ENCODE measurements at places on chromosomes 7 and 10.

DNA sequence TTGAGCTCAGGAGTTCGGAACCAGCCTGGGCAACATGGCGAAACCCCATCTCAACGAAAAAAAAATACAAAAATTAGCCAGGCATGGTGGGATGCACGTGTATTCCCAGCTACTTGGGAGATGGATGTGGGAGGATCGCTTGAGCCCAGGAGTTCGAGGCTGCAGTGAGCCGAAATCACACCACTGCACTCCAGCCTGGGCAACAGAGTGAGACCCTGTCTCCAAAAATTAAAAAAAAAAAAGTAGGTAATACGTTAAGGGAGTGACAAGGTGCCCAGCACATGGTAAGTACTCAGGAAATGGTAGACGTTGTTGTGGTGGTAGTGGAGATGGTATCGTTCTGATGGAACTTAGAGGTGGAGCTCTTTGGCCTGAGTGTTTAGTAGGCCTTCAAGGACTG, 41.0 kb upstream of the XPNPEP1 start:
- no peak overlapping the region for H3K4me3 ChIP-seq
- H3K4me1 ChIP-seq, result peaks cover 19% of the 10 kb centered on the region
- no peak for DNase-seq
- no peak overlapping the region for H3K27ac ChIP-seq
- H3K36me3 ChIP-seq, result no peaks in the 10 kb centered on the region

DNA sequence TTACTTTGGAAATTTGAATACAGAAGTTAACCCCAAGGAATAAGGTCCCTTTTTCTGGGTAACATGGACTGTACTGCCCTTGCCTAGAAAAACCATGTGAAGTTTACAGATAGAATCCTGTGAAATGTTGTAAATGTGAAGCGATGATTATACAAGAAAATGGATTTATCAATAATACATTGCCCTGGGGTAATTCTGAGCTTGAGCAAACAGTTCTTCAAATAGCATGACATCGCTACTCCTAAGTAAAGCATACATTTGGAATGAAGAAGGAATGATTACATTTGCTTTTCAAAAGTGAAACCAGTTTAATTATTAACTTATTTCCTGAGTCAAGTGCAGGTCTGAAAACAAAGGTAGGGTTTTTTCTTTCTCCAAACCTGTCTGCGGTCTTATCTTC, 43.3 kb upstream of the FZD8 start:
- peak overlapping the region; percentile 12 for H3K4me3 ChIP-seq
- H3K27ac ChIP-seq, result peak overlapping the region; percentile 27
- no peaks in the 10 kb centered on the region for H3K4me1 ChIP-seq
- no peaks in the 10 kb centered on the region for H3K27me3 ChIP-seq
- no peaks in the 10 kb centered on the region for H3K36me3 ChIP-seq
- DNase-seq, result no peak

DNA sequence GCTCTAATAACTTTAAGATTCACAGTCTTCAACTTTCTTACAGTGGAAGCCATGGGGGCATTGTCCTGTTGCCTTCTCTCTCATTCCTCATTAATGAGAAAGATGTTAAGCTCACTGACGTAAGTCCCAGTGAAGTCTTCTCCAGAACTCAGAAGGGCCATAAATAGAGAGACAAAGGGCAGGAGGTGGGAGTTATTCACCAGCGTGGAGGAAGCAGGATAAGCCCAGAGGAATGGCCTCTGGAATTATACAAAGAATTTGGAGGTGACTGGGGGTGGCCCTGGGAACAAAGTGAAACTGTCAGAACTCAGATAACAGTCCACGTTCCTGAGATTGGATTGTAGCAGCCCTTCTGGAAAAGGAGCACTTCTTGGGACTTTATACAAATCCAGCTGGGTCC, 52.4 kb downstream of the SORBS1 start:
- peaks cover 31% of the 10 kb centered on the region for H3K4me1 ChIP-seq
- DNase-seq, result no peak
- no peak overlapping the region for H3K4me3 ChIP-seq
- no peaks in the 10 kb centered on the region for H3K27me3 ChIP-seq
- peak overlapping the region; percentile 24 for H3K27ac ChIP-seq
- no peaks in the 10 kb centered on the region for H3K36me3 ChIP-seq

DNA sequence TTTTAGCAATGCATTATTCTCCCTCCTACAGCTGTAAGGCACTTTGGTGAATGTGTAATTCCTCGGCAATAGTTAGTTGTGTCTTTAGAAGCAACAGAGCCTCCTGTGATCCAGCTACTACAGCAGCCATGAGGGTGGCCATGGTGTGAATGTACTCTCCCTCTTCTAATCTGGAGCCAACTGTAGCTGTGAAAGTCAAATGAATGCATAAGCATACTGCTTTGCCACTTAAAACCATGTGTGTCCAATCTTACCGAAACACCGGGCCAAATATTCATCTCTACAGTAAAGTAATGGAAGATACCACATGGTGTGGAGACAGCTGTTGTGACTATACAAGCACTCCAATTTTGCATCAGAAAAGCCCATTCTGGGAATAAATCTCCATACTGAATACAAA, 195.0 kb downstream of the DNAJC1 start:
- H3K27me3 ChIP-seq, result no peaks in the 10 kb centered on the region
- no peak overlapping the region for H3K27ac ChIP-seq

GRCh38 chr7:27162561-27163287, 2.6 kb downstream of the HOXA9 start:
- H3K4me3 ChIP-seq, result no peak overlapping the region
- H3K36me3 ChIP-seq, result no peaks in the 10 kb centered on the region
- H3K27ac ChIP-seq, result no peak overlapping the region
- H3K27me3 ChIP-seq, result peaks cover 55% of the 10 kb centered on the region

GRCh38 chr10:119166564-119166963, 1.1 kb upstream of the SFXN4 start:
- peak overlapping the region; percentile 91 for H3K27ac ChIP-seq
- peaks cover 11% of the 10 kb centered on the region for H3K36me3 ChIP-seq
- no peak overlapping the region for H3K4me3 ChIP-seq
- no peak for DNase-seq
- peaks cover 18% of the 10 kb centered on the region for H3K4me1 ChIP-seq

DNA sequence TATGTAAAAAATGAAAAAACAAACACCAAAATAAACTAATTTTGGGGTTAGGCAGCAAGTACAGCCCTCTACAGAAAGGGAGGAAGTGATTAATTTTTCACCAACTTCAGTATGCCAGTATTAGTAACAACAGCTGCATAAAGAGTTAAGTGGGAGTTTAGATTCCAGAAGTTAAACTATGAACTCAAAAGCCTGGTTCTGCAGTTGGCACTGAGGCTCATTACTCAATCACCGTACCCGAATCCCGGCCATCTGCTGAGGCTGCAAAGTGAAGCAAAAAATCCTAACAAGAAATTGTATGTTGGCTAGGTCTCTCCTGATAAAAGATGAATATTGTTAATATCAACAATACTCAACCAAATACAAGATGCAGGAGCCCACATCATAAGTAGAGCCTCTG, 4.0 kb downstream of the NUDT5 start:
- H3K27ac ChIP-seq, result no peak overlapping the region
- DNase-seq, result no peak
- H3K4me3 ChIP-seq, result no peak overlapping the region
- H3K36me3 ChIP-seq, result no peaks in the 10 kb centered on the region
- no peaks in the 10 kb centered on the region for H3K27me3 ChIP-seq

- no peaks in the 10 kb centered on the region for H3K36me3 ChIP-seq
- no peak for DNase-seq
- peak overlapping the region; percentile 96 for H3K4me3 ChIP-seq
- H3K27ac ChIP-seq, result peak overlapping the region; percentile 90
- H3K4me1 ChIP-seq, result peaks cover 44% of the 10 kb centered on the region
- no peaks in the 10 kb centered on the region for H3K27me3 ChIP-seq
These were observed 664 bp upstream of the HPS6 start for GRCh38 chr10:102064503-102064867.

- no peaks in the 10 kb centered on the region for H3K27me3 ChIP-seq
- H3K27ac ChIP-seq, result no peak overlapping the region
- no peaks in the 10 kb centered on the region for H3K36me3 ChIP-seq
- peaks cover 7% of the 10 kb centered on the region for H3K4me1 ChIP-seq
These were observed 53.1 kb downstream of the SHOC2 start for GRCh38 chr10:110972231-110973134.

- H3K4me3 ChIP-seq, result no peak overlapping the region
- H3K27me3 ChIP-seq, result no peaks in the 10 kb centered on the region
- no peak overlapping the region for H3K27ac ChIP-seq
These were observed 112.6 kb downstream of the PRKAG2 start for GRCh38 chr7:151764056-151764920.

DNA sequence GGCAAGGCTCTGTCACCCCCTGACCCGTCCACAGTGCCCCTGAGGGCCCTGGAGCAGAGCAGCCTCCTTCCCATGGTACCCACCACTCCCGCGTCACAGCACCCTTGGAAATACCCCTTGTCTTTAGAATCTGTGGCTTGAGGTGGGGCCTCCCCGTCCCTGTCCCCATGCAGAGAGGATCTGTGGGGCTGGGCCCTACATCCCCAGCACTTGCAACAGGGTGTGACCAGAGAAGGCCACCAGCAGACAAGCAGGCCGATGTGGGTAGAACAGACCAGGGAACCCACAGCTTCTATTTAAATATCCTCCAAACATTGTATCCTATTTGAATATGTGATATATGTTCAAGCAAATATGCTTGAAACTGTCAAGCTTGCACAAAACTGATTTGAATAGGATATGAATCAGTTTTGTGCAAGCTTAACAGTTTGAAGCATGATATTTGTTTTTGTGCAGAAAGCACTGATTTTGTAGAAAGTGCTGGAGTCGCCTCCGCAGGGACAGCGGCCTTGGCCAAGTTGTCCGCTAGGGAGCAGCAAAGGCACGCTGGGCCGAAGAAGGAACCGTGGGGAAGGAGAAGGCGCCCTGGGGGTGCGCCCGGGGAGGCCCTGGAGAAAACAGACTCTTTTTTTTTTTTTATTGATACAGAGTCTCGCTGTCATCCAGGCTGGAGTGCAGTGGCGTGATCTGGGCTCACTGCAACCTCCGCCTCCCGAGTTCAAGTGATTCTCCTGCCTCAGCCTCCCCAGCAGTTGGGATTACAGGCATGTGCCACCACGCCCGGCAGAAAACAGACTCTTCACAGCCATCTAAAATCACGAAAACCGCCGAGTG, 2.2 kb downstream of the CFAP46 start:
- H3K4me3 ChIP-seq, result no peak overlapping the region
- H3K27ac ChIP-seq, result no peak overlapping the region
- H3K36me3 ChIP-seq, result no peaks in the 10 kb centered on the region

DNA sequence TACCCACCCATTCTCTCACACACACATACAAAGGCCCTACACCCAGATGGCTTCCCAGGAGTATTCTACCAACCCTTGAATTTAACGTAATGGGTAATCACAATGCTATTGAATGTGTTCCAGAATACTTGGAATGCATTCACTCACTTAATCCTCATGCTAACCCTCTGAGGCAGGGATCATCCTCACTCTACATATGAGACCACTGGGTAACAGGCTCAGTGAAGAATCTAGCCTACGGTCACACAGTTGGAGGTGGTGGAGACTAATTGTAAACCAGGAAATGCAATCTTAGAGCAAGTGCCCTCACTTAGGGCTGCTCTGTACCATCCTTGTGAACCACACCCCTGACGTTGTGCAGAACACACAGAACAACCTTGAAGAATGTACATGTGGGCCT, 87.5 kb downstream of the PPP1R3C start:
- no peak overlapping the region for H3K27ac ChIP-seq
- H3K4me3 ChIP-seq, result no peak overlapping the region
- H3K27me3 ChIP-seq, result no peaks in the 10 kb centered on the region

DNA sequence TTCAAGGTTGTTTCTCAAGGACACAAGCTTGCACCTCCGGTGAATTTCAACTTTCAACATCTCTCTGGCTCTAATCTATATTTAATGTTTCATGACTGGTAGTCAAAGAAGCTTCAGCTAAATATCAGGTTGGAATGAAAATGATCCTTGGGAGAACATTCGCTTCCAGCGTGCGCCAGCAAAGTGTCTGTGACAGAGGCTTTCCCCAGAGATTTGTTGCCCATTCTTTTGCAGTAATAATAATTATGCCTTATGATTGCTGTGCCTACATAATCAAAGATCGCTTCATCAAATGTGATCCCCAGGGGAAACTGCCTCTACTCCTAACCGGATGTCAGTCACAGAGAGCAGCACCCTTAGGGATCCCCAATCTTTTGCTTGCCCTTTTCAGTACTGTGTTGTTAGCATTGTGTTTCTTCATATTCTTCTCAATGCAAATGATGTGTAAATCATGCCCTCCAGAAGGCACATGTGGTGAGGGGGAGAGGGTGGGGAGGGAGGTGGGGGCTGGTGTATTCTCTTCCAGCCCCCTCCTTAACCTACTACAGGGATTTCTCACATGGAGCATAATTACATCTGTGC, 30.5 kb downstream of the FZD1 start:
- no peak for DNase-seq
- no peak overlapping the region for H3K27ac ChIP-seq
- H3K4me1 ChIP-seq, result no peaks in the 10 kb centered on the region
- no peak overlapping the region for H3K4me3 ChIP-seq

DNA sequence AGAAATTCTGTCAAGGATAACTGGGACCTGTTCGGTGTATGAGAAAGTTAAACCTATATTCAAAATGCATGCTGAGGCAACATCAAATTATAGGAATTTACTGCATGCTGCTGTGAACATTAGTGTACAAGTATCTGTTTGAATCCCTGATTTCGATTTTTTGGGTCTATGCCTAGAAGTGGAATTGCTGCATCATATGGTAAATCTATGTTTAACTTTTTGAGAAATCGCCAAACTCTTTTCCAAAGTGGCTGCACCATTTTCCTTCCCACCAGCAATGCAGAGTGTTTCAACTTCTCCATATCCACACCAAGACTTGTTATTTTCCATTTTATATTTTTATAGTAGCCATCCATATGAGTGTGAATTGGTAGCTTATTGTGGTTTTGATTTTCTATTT, 306.7 kb downstream of the GPR158 start:
- no peak overlapping the region for H3K27ac ChIP-seq
- DNase-seq, result no peak
- no peaks in the 10 kb centered on the region for H3K36me3 ChIP-seq
- H3K27me3 ChIP-seq, result no peaks in the 10 kb centered on the region

- no peaks in the 10 kb centered on the region for H3K27me3 ChIP-seq
- H3K36me3 ChIP-seq, result no peaks in the 10 kb centered on the region
- H3K4me1 ChIP-seq, result peaks cover 21% of the 10 kb centered on the region
- H3K4me3 ChIP-seq, result peak overlapping the region; percentile 92
- peak overlapping the region; percentile 99 for H3K27ac ChIP-seq
These were observed 738 bp downstream of the VPS26A start for GRCh38 chr10:69124563-69125268.

DNA sequence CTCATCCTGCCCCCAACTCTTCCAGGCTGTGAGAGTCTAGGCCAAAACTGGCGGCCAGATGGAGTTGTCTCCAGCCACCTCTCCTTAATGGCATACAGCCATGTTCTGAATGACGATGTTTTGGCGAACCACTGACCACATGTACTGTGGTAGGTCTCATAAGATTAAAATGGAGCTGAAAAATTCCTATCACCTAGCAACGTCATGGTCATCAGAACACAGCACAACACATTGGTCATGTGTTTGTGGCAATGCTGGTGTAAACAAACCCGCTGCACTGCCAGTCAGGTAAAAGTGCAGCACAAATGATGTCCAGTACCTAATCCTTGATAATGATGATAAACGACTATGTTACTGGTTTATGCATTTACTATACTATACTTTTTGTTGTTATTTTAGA, 290.0 kb upstream of the MKI67 start:
- DNase-seq, result no peak
- H3K27ac ChIP-seq, result no peak overlapping the region
- no peaks in the 10 kb centered on the region for H3K4me1 ChIP-seq
- no peaks in the 10 kb centered on the region for H3K36me3 ChIP-seq

All from upper lobe of left lung (tissue), 6 donors.